Activated CD8-positive, alpha-beta memory T cell treated with anti-CD3 and anti-CD28 coated beads, Interleukin-2, amount 50 U/mL, for 48 hours (primary cell): ENCODE measurements at places on chromosomes 7 and 10.

DNA sequence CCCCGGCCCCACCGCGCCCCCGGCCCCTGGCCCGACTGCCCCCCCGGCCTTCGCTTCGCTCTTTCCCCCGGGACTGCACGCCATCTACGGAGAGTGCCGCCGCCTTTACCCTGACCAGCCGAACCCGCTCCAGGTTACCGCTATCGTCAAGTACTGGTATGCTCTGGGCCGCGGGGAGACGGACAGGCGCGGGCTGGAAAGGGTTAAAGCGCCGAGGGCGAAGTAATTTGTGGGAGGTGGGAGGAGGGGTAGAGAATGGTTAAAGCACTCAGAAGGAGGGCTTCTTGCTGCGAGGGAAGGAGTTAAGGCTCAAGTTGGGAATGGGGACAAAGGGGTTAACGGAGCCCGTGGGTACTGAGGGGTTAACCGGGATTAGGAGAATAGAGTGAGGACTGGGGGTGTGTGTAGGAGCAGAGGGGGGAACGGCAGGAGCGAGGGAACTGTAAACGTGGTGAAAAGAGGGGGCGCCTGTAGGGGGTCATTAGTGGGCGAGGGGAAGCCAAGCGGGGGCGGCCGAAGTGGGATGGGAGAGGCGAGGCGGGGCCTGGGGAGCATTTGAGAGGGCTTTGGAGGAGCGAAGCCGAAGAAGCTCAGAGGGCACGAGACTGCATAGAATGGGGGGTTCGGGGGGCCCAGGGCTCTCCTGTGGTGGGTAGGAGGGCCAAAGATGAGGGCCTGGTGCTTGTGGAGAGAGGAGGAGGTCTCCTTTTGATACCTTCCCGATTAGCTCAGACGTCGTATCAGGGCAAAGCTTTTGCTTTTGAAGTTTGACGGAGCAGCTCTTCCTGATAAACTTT lies 605 bp downstream of the SUFU start:
- DNase-seq: peak; percentile 75

DNA sequence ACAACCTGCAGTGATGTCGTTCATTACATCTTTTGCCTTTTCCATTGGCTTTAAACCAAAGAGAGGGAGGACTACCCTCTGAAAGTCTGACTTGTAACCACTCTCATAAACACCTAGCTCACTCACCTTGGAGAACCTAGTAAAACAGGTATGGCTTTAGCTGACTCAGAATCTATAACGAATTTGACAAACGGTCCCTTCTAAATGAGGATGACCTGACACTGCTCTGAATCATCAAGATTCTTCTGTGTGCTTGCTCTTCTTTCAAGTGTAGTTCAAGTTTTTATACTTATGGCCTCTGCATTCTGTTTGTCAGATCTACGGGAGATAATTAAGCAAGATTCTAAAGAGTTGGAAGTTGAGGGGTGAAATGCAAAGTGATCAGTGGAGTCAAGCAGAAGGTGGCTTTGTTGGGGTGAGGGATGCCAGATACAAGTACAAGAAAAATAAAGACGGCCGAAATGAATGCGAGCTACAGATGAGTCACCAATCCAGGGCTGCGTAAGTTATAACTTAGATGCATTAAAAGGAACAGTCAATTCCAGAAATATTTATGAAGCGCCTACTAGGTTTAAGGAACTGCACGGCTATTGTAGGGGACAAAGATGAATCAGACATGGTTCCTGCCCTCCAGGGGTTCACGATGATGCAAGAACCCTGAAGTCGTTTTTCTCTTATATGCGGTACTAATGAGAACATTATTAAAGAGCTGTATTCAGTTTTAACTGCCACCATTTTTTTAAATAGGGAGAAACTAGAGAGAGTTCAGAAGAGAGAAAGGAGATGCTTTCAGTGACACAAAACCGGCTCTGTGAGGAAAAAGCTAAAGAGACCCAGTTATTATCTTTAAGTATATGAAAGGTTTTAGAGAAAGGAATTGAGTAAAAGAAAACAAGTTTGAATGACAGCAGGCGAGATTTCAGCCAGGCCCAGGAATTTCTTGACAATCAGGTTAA lies 6.5 kb downstream of the HIPK2 start:
- DNase-seq: no peak

- DNase-seq: no peak
These were observed 31.5 kb upstream of the GRB10 start for GRCh38 chr7:50814166-50814565.

- DNase-seq: peak; percentile 43
These were observed 2.4 kb upstream of the AIFM2 start for GRCh38 chr10:70135046-70135445.

DNA sequence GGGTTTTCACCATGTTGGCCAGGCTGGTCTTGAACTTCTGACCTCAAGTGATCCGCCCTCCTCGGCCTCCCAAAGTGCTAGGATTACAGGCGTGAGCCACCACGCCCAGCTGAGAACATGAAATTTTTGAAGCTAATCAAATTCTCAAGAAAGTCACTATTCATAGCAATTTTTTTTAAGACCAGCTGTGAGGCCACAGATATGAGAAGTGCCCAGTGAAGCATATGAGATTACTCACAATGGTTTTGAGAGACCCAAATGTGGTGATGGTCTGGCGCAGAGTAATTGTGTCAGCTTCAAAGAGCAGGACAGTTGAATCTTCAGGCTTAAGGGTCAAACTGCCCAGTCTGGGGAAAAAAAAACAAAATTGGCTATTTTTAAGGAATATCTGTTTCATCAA lies 16.2 kb downstream of the NCOA4 start:
- no peak for DNase-seq
